SK-N-SH treated with all-trans-retinoic acid at 6 μM for 48 hours (cell line): ENCODE measurements at places on chromosomes 7 and 10.

DNA sequence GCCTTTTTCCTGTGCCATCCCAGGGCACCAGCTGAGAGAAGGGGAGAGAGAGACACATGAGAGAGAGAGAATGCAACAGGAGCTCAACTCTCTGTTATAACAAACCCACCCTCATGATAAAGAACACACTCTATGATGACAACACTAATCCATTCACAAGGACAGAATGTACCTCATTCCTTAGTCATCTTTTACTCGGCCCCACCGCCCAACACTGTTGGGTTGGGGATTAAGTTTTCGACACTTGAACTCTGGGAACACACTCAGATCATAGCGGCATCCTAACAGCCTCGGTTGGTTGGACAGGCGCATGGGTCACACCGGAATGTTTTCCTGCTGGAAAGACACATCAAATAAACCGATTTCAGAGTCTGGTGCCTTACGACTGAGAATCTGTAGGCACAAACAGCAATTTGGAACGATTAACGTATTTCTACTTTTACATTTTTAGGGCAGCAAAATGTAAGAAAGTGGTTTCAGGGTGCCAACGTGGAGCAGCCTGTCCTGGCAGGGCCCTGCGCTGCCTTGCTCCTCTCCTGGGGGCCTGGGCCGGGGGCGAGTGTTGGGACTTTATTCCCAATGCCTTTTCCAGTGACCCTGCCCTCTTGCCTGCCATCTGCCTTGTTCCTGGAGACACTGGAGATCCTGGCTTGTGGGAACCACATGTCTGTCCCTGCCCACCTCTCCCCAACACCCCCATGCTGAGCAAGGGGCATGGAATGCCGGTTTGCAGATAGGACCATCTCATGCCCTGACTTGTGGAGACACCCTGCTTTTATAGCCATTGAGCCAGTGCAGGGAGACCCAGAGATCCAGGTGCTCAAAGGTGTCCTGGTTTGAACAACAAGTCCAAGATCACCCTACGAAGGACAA is 287.0 kb downstream of the TCERG1L start:
- ATAC-seq, result no peak

GRCh38 chr10:11908536-11908935 is 85.4 kb downstream of the PROSER2 start:
- no peak for ATAC-seq

DNA sequence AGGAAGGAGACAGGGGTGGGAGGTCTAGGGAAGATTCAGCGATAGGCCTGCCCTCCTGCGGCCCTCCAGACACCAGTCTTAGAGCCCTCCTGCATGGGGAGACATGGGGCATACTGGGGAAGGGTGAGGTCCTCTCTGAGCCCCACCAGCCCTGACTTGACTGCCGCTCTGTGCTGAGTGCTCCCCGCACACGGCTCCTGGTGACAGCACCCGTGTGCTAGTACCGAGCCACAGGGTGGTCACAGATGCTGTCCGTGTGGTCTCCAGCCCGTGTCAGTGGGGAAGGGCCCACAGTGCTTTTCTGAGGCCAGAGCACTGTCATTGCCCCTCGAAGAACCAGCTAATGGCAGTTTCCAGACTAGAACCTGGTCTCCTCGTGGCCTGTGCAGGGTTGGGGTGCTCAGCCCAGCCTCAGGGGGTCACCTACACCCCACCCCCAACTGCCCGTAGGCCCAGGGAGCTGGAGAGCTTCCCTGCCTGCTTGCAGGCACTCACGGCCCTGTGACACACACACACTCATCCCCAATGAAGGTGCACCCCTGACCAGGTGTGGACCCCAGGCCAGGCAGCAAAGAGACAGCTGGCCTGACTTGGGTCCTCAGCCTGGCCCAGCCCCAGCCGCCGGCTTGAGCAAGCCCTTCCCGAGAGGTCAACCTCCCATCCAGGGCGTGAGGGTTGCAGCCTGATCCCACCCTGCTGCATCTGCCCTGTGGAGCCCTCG is 86.0 kb upstream of the RET start:
- peak; percentile 18; the same call in 1 of the 3 replicates for ATAC-seq

GRCh38 chr7:84251277-84251781 is 56.7 kb upstream of the SEMA3A start:
- ATAC-seq, result peak; percentile 82

- no peak for ATAC-seq
Measured at GRCh38 chr10:86972613-86973380, 4.5 kb downstream of the ADIRF start.

DNA sequence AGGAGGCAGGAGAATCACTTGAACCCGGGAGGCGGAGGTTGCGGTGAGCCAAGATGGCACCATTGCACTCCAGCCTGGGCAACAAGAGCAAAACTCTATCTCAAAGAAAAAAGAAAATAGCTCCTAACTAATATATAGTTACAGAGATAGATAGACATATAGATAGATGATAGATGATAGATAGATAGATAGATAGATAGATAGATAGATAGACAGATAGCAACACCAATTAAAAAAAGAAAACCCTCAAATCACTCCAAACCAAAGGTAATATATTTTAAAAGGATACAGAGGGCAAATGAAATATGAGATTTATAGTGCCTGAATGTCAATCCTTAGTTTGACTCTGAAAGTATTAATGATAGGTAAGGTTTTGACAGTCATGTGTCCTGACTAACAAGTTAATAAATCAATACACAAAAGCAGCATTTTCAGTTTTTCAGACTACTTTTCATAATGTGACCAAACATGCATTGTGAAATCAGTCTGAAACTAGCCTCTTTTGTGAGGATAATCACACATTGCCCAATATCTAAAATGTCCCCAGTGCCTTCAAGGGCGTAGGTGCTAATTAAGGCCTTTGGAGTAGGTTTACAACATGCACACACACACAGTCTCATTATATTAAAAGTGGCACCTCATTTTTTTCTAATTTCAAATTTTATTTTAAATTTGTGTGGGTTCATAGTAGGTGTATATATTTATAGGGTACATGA is 61.2 kb downstream of the BPGM start:
- no peak for ATAC-seq

GRCh38 chr10:21532694-21533466 is 1.2 kb upstream of the MLLT10 start:
- ATAC-seq, result no peak

GRCh38 chr10:84398696-84399095 is 70.3 kb downstream of the CCSER2 start:
- ATAC-seq, result no peak

GRCh38 chr7:65971021-65971420 is 11.0 kb downstream of the GUSB start:
- no peak for ATAC-seq

GRCh38 chr10:3639546-3639945 is 145.5 kb downstream of the KLF6 start:
- no peak for ATAC-seq

DNA sequence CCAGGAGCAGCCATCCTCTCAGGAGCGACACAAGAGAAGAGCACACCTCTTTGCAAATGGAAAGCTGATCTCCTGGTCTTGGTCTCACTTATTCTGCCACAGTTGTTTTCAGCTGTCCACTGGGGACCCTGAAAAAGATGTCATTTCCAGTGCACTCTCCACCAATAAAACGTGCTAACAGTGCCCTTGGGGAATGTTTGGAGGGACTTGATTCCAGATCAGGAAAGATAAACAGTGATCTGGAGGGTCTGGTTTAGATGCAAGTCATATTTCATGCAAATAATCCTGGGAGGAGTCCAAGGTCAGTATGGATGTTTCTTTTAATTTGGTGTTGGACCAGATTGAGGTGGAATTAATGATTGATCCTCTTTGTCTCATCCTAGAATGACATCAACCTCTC is 185.0 kb downstream of the CREB5 start:
- no peak for ATAC-seq

DNA sequence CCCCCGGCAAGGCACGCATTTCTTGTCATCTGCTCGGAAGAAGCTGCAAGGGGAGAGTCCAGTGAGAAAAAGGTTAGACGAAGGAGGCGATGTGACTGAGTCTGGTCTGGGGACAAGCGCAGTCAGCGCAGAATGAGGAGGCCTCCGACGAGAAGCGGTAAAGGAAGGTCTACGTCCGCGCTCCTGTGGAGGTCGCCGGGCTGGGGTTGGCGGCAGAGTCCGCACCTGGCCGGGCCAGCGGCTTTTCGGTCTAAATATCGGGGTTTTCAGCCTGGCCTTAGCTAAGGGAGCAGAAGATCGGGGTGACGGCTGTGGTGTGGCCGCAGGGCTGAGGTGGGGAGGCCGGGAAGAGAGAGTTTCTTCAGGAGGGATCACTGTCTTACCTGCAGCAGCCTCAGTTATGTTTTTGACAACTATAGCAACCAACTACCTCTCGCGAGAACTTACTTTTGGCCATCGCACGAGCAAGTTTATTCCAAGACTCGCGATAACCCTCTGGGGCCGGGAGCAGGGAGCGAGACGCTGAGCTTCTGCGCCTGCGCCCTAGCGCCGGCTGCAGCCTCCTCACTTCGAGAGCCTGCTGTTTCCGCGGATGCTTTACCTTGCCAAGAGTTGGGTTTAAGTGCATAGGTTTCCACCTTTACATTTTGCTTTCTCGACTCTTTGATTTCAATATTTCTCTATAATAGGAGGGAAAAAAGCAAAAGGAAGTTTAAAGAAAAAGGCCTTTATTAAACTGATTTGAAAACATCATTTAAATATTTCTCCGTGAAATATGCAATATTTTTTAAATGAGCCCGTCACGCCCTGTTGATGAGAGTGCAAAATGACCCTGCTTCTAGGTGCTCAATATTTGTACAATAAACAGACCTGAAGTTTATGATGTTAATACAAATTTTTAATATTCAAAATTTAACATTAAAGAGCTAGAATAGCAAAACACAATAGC is at the start of gene CFAP70:
CFAP70 (minus strand) TSS at position 534 of the 949 bp plus-strand sequence. CDS start 4,068 bp downstream, outside the sequence.
- peak; percentile 97 for ATAC-seq

- no peak for ATAC-seq
Measured at GRCh38 chr7:43716598-43716997, 12.7 kb downstream of the COA1 start.

- ATAC-seq, result no peak
Measured at GRCh38 chr10:60893231-60893630, 50.8 kb downstream of the RHOBTB1 start.

DNA sequence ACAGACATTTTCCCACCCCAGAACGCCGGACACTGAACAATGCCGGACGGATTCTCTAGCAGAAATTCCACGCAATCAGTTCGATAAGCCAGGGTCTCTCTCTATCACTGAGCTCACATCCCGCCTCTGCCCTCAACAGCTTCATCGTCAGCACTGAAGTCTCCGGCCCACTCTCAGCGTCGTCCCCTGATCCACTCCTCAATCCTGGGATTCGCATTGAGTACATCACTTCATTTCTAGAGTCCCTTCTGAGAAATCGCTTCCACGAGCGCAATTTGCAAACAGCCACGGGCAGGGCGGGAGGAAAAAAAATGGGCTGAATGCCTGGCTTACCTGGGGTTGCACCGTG is 365 bp downstream of the YME1L1 start:
- peak; percentile 21 for ATAC-seq

DNA sequence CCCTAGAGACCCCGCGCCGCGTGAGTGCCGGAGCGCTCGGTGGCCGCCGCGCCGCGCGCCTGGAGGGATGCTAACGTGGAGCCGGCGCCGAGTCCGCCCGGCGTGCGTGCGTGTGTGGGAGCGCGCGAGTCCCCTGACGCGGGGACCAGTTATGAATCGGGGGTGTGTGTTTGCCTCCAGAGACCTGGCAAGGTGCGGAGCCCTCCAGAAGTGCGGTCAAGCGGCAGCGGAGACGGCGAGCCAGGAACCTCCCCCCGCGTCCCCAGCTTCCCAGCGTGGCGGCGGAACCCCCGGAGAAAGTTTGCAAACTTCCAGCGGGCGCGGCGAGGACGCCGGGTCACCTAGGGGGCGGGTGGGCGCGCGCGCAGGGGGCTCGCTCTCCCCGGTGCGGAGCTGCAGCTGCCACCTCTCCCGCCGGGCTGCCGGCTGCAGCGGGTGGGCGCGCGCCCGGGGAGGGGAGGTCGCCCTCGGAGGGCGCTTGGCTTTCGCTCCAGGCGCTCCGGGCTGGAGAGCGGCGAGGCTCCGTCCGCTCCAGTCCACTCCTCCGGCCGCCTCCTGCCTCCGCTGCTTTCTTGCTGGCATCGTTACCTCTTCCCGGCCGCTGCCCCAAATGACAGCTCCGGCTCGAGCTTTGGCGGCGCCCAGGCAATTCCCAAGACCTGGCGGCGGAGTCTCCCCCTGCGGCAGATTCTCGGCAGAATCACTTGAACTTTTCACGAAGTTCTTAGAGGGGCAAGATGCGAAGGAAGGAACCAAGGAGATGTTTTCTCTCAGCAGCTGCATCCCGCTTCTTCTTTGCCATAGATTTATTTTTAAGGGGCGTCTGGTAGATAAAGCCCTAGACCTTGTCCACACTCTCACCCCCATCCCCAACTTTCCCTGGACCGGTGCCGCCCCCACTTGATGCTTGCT is 2.3 kb upstream of the CREB5 start:
- peak; percentile 63 for ATAC-seq

DNA sequence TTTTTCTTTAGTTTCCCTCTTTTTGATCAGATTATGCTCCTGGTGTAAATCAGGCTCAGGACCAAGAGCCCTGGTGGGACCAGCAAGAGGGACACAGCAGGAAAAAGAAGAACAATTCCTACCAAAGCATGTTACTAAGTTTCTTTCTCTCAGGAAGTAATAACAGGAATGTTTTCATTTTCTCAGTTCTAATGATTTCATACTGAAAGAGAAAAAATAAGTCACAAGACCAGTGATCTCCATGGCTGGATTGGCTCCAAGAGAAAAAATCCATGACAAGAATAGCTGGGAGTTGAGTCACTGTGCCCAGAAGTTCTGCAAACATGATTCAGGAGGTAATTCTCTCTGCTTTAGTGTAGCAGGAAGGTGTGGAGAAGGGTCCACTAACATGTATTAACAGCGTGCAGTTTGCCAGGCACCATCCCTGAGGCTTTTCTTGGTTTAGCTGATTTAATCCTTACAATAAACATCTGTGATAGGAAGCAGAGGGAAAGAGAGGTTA is 23.8 kb upstream of the IFIT2 start:
- ATAC-seq, result peak; percentile 74

- no peak for ATAC-seq
Measured at GRCh38 chr7:84997626-84998025, 189.2 kb downstream of the SEMA3D start.

- peak; percentile 40 for ATAC-seq
Measured at GRCh38 chr10:61939902-61940301, 38.4 kb downstream of the ARID5B start.

- ATAC-seq, result no peak
Measured at GRCh38 chr7:2808891-2809665, 35.0 kb downstream of the GNA12 start.

- ATAC-seq, result no peak
Measured at GRCh38 chr7:155998328-155998691, 186.0 kb upstream of the SHH start.

DNA sequence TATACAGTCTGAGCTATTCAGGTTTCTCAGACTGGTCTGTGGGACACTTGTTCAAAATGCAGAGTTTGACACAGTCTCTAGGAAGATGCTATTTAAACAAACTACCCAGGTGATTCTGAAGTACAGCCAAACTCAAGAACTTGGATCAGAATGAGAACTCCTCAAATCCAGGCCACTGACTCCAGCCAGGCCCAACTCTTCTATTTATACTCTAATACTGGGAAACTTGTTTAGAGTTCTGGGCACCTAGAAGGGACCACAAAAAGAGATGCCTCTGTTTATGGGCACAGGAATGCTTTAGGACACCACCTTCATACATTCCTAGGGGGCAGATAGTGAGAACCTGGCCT is 40.1 kb upstream of the ADD3 start:
- peak; percentile 4; the same call in 2 of the 3 replicates for ATAC-seq

GRCh38 chr10:623477-624311 is 65.8 kb downstream of the DIP2C start:
- no peak for ATAC-seq

GRCh38 chr10:1569208-1569607 is 168.1 kb downstream of the ADARB2 start:
- no peak for ATAC-seq
